ENCODE measurements at places on chromosomes 7 and 10. TPM values are rescaled to one million over a fixed set of nuclear protein-coding genes. Genes with fewer than 3 reads are reported as not detected.

Gene ZPBP
- total RNA-seq: not detected

Gene PCLO
- total RNA-seq: 0.12 TPM

Gene SLC29A3
- 2.5 TPM for total RNA-seq

Gene FAM25G
- total RNA-seq: not detected

Gene SUPV3L1
- total RNA-seq: 15.4 TPM

All from pericardium fibroblast (primary cell).